Hepatocyte (in vitro differentiated cells): ENCODE measurements at places on chromosomes 4 and X. TPM values are rescaled to one million over a fixed set of nuclear protein-coding genes. Genes with fewer than 3 reads are reported as not detected.

The SH3D19 gene
- total RNA-seq, result 54.7 and 61.6 TPM in 2 replicates

The RHOXF2B gene
- not detected in 2 replicates for total RNA-seq

DNA sequence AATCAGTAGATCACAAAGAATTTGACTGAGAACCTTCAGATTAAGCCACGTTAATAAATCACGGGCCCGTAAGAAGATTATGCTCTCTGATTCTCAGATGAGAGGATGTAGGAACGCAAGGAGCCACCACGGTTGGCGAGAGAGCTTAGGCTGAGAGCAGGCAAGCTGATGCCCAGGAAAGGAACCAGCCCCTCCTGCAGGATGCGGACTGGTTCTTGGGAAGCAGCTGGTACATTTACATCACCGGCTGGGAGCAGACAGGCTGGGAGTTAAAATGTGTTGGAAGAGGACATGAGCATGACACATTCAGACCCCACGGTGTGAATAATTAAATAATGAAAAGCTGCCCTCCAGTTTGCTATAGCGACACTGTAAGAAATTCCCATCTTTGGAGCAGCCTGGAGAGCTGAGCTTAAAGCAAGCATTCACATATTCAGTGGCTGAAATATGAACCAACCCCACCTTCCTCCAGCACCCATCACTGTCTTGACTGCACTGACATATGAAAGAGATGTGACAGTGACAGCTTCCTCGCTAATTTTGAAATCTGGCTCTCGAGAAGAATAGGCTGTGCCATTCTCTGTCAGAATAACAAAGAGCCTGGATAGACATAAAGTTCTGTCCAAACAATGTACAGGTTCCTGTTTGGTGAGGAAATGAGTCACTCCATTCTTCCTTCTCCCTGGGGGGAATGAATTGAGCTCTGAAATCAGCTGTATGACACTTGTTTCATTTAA, 33.1 kb downstream of the LNX1 start:
- no peak overlapping the region for H3K4me3 ChIP-seq
- H3K27me3 ChIP-seq, result no peaks in the 10 kb centered on the region
- no peak for DNase-seq
- H3K27ac ChIP-seq, result no peak overlapping the region
- H3K4me1 ChIP-seq, result no peaks in the 10 kb centered on the region

DNA sequence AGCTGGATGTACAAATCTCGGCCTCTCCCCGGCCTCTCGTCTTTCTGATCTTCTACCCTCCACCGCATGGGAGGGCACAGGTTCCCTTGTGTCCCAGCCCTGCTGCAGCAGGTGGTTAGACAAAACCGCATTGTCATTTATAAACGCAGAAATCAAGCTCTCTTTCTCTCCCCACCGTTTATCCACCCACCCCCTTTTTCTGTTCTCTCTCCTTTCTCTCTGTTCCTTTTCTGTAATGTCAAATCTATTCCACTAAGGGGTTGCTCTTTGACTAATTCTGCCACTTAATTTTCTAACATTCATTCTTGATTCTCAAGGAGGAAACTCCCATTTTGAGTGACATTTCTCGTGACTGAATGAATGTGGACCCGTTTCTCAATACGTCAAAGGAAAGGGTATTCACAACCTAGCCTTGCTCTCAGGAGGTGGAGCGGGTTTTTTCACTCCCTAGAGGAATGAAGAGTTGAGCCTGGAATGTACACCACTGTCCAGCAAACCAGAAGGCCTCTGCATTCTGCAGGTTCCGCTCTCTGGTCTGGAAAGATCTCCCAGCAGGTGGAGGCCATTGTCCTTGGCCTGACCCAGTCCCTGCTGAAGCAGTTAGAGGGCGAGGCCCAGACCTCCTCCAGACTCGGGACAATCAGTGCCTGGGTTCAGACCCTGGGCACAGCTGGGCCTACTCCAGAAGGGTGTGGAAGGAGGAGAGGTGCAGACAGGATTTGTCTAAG, 70.9 kb upstream of the ENPP6 start:
- no peaks in the 10 kb centered on the region for H3K27me3 ChIP-seq
- DNase-seq, result no peak
- H3K27ac ChIP-seq, result peak overlapping the region; percentile 56
- no peak overlapping the region for H3K4me3 ChIP-seq
- H3K4me1 ChIP-seq, result peaks cover 25% of the 10 kb centered on the region

The XAGE1A gene
- total RNA-seq, result not detected in 2 replicates

The AFP gene
- 23,697 and 25,243 TPM in 2 replicates for total RNA-seq

The GLUD2 gene
- total RNA-seq, result 12.6 and 15.2 TPM in 2 replicates
